MG63 (cell line): ENCODE measurements at places on chromosomes 2 and 18. TPM values are rescaled to one million over a fixed set of nuclear protein-coding genes. Genes with fewer than 3 reads are reported as not detected.

- peak; percentile 32 for DNase-seq
Observed at GRCh38 chr18:42719221-42719620, 396.3 kb downstream of the RIT2 start.

DNA sequence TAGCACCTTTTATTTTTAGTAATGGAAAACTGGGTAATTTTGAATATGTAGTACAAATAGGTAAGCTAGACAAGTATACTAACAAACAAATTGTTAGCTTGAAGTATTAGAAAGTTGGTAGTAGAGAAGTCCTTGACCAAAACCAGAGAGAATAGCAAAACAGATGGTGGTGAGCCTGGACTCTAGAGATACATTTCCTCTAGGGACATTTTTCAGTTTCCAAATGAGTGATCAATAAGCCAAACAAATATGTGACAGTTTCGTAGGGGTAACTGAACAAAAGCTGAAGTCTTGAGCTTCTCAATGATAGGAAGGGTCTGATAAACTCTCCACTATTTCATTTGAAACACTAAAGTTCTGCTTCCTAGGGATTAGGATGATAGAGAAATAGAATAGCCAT, 692.0 kb upstream of the FAM98A start:
- no peak for DNase-seq

GRCh38 chr18:10234912-10235660, 219.3 kb upstream of the APCDD1 start:
- DNase-seq, result peak; percentile 38

DNA sequence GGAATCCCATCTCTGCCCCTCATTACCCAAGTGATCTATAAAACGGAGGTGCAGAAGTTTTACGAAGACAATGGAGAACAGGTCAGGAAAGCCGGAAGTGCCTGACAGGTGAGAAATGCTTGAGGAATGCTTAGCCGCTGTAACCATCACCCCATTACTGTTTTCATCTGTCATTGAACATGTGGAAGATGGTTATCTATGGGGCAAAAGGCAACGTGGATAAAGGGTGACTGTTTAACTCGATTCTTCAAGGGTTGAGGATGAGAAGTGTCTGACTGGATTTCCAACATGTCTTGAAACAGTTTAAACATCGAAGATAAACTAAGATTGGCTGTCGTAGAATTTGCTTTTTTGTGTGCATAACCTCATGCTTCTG, 17.3 kb downstream of the HK2 start:
- no peak for DNase-seq

DNA sequence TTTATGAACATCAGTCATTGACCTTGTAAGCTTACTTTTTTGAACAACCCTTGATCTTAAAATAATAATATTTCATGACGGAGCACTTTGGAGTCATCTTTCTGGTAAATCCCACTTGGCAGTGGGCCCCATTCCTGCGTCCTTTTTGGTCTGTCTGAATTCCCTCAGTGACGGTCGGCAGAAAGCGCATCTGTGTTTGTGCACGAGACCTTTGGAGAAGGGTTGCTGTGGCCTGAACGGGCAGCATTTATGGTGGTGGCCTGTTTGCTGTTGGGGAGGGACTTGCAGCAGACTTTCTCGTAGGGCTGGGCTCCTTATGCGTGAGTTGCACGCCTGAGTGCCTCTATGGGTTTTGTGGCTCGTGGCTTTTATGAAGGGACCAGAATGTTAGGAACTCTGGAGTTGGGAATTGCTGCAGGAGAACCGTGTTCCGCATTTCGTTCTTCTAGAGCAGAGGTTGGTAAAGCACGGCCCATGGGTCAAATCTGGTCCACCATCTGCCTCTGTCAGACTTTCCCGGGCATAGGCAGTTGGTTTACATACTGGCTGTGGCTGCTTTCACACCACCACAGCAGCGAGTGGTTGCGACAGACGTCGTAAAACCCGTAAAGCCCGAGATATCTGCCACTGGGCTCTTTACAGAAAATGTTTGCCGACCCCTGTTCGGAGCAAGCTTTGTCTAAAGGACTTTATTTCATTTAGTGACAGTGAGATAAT, 30.8 kb downstream of the LPIN1 start:
- no peak for DNase-seq

- DNase-seq, result no peak
Observed at GRCh38 chr2:191946471-191947182, 99.7 kb upstream of the CAVIN2 start.

DNA sequence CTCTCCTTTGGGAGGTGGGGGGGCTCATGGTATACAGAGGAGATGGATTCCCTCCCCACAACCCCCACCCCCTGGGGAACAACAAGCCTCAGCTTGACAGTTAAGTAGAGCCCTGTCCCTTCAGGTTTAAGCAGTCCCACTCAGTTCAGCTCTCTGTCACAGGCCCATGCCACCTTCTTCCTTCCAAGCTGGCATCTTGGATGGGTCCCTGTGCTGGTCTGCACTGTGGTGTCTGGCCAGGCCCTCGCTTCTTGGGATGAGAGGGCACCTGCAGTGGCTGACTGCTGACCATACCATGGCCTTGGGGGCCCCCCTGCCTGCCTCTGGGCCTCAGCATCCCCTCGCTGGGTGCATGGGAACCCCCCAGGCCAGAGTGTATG, 20.4 kb upstream of the GPR17 start:
- no peak for DNase-seq

GRCh38 chr2:157995117-157995516, 106.6 kb upstream of the UPP2 start:
- no peak for DNase-seq

DNA sequence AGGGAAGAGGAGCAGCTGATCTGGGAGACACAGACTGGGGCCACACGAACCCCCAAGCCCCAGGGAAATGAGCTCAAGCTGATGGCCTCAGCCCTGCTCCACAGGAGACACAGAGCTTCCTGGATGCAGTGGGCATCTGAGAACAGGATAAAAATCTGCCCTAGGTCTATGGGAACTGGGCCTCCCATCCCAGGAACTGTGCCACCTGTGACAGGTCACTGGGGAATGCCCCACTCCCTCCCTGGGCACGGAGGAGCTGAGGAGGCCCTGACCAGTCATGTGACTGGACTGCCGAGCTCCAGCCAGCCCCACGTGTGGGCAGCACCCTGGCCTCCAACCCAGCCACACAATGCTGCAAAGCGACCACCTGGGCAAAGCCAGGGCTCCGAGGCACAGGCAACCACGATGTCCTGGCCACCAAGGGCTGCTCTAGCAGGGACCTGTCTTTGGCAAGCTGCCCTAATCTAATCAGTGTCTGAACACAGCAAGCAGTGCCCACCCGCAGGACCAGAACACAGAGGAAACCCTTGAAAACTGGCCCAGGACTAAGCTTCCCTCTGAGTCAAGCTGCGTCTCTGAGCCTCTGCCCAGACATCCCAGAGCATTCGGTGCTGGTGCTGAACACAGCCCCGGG, 57.8 kb upstream of the ID2 start:
- no peak for DNase-seq

DNA sequence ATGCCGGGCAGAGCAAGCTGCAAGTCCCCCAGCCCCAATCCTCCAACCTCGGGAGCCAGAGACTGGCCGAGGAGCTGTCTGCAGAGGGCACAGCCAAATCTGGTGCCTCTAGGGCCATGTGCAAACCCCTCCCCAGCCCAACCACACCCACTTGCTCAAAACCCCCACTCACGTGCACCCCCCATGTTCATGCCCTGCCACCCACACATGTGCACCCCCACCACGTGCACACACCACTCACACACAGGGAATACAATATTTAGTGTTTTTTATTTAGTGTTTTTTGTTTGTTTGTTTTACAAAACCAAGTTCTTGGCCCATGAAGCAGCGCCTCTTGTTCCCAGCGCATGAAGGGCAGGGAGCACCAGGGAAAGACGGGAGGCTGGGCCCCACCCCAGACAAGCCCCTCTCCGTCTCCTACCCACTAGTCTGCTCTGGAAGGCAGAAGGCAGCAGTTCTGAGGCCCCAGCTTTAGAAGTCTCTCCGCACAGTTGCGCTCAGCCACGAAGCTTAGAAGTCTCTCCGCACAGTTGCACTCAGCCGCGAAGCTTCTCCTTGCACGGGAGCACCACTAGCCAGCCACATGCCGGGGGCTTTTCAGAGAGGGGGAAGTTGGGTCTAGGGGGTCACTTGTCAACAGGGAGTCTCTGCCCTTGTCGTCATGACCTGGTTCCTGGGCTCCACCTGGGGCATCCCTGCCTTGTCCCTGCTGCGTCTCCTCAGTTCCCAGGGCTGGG, 276.1 kb upstream of the HDAC4 start:
- no peak for DNase-seq

GRCh38 chr2:74860521-74860920, 26.6 kb downstream of the HK2 start:
- DNase-seq, result no peak

DNA sequence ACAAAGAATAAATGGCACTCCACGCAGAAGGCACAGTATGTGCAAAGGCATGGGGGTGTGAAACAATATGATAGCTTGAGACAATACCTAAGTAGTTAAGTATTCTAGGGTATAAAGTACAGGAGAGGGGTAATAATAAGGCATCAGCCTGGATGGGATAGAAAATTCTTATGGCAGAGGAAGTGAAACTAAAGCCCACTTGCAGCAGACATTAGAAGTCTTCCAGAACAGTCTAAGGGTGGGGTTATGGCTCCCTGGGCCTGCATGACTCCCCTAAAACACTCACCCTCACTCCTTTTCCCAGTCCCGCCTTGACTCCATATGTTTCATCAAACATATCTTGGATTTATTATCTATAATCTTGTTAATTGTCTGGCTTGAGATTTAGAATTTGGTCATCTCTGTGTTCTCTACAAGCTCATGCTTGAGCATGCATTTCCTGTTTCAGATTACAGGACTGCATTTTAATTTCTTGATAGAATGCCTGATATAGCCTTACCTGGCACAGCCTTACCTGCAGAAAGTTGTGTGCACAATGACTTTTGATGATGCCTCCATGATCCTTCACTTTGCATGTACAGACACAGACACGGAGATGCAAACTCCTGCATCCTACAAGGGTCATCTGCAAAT, 28.5 kb upstream of the TMBIM1 start:
- no peak for DNase-seq

- no peak for DNase-seq
Observed at GRCh38 chr2:100782380-100782878, 37.5 kb upstream of the NPAS2 start.

GRCh38 chr2:149076863-149077412, 38.4 kb downstream of the LYPD6B start:
- no peak for DNase-seq

- no peak for DNase-seq
Observed at GRCh38 chr2:24977631-24978030, 5.9 kb upstream of the DNAJC27 start.

DNA sequence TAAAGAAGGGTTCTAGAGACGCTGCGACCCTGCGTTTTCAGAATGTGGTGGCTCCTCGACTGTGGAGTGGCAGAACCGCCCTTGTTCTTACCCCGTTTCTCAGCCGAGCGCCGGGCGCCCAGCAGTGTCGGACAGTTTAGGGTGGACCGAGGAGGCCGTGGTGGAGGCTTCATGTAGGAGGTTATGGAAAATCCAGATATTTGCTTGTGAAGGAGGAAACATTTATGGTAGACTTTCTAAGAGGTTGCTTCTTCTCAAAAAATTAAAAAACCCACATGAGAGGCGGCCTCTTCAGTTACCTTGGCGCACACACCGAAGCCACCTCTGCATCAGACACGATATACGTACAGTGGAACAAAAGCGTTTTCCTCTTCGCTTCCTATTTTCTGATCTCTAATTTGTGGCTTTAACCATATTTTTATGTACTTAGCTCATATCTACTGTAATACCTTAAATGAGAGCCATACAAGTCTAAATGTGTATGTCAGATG, 120.8 kb downstream of the NFATC1 start:
- no peak for DNase-seq

- DNase-seq, result no peak
Observed at GRCh38 chr2:42736598-42737322, 27.2 kb downstream of the OXER1 start.

- DNase-seq, result no peak
Observed at GRCh38 chr2:15760232-15760910, 168.7 kb downstream of the DDX1 start.

GRCh38 chr2:138829326-138829919, 49.2 kb upstream of the NXPH2 start:
- peak; percentile 15 for DNase-seq

- no peak for DNase-seq
Observed at GRCh38 chr18:79471046-79471445, 75.3 kb downstream of the NFATC1 start.

GRCh38 chr2:166361351-166362153, 14.2 kb downstream of the SCN9A start:
- DNase-seq, result no peak

DNA sequence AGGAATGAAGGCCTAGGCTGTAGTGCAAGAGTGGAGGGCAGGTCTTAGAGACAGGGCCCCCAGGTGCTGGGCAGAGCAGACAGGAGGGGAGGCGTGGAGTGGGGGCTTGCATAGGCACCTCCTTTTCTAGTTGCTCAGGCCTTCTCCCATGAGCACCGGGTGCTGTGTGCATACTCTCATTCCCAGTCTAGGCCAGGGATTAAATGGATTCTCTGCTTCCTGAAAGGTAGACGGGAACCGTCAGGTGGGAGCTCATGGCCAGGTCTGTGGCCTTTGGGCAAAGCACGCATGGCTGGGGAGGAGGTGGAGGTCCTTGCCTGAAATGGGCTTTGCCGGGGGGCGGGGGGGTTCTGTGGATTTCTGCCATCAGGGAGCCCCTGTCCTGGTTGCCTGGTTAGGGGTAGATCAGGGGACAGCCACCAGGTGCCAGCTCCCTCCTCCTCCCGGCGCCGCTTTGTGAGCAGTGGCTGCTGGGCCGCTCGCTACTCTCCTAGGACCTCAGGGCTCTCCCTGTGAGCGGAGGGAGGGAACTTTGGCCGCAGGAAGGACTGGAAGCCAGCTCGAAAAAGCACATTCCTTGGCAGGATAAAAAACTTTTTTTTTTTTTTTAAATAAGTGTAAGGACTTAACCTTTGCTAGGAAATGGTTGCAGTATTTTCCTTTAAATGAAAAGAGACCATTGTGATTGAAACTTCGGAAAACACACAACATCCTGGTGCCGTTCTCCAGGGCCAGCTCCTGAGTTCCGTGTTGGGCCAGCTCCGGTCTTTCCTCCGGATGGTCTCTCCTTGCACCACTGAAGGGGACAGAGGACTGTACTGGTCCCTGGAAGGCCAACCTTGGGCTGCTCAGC, 82.8 kb upstream of the HAAO start:
- no peak for DNase-seq

DNA sequence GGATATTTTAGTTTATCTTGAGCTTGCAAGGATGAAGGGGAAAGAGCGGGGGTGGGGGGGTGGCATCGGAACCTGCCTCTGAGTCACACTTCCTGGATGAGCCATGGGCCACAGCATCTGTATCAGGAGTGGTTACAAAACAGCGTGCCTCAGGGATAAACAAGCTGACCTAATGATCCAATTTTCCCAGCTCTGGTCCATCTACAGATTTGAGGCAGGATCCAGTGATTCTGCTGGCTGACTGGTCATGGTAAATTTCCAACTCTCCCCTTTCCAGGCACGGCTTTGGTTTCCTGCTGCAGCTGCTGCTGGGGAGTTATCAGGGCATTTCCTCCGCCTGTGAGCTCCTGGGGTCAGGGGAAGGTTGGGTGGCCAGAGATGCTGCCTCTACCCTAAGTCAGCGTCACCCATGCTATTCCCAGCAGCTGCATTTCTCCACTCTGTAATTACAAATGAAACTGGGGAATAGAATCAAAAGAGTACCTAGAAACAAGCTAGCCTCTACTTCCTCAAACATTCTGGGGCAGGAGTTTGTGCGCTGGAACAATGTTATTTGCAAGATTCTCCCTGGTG, 4.7 kb upstream of the HPCAL1 start:
- peak; percentile 90 for DNase-seq

GNAL gene
- total RNA-seq, result 0.76 and 2.7 TPM in 2 replicates

ZNF512 gene
- 31.4 and 50.2 TPM in 2 replicates for total RNA-seq

FTCDNL1 gene
- total RNA-seq, result 1.8 TPM in 1 of 2 replicates, not detected in the other

ABCA12 gene
- not detected in 2 replicates for total RNA-seq

GKN1 gene
- total RNA-seq, result not detected in 2 replicates

AQP12B gene
- not detected in 2 replicates for total RNA-seq

PRSS56 gene
- not detected in 2 replicates for total RNA-seq

PARD3B gene
- total RNA-seq, result 4.5 and 6.2 TPM in 2 replicates
